ENCODE measurements at places on chromosomes 16 and 17. TPM values are rescaled to one million over a fixed set of nuclear protein-coding genes. Genes with fewer than 3 reads are reported as not detected.

- DNase-seq = no peak
These were observed 53.2 kb downstream of the AKAP1 start for GRCh38 chr17:57138030-57138911.

DNA sequence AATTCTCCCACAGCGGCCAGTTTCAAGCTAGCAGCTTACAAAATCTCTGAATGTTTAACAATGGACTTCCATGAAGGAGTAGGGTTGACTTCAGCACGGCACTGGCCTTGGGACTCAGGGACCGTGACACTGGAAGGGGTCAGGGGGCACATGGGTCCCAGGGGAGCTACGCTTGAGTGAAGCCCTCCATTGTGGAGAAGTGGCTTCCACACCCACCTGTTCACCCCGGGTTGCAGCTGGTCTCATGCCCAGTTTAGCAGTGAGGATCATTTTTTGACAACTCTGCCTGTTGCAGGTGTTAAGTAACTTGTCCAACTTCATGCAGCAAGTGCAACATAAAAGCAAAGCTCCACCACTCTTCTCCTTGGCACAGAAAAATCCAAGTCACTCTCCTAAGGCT, 510.2 kb downstream of the CDH13 start:
- no peak for DNase-seq

GRCh38 chr17:79927136-79927661, 88.0 kb upstream of the CBX4 start:
- DNase-seq = no peak

- no peak for DNase-seq
These were observed 25.8 kb upstream of the HLF start for GRCh38 chr17:55238931-55239297.

- DNase-seq = no peak
These were observed 47.2 kb downstream of the GPR139 start for GRCh38 chr16:20026361-20027072.

- no peak for DNase-seq
These were observed 24.2 kb upstream of the MPRIP start for GRCh38 chr17:17018021-17018441.

DNA sequence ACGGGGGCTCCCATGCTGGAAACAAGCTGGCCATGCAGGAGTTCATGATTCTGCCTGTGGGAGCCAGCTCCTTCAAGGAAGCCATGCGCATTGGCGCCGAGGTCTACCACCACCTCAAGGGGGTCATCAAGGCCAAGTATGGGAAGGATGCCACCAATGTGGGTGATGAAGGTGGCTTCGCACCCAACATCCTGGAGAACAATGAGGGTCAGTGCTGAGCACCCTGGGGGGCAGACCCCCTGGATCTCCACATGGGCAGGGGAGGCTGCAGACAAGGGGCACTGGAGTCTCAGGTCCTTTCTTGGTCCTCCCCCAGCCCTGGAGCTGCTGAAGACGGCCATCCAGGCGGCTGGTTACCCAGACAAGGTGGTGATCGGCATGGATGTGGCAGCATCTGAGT, 4.2 kb downstream of the ENO3 start:
- DNase-seq = no peak

- no peak for DNase-seq
These were observed 180.8 kb downstream of the ENGASE start for GRCh38 chr17:79255456-79255855.

- peak; percentile 67 for DNase-seq
These were observed 3.8 kb upstream of the C1QL1 start for GRCh38 chr17:44971776-44972483.

GRB7 gene
- 3.1 TPM for total RNA-seq

ZNF263 gene
- total RNA-seq = 20.6 TPM

PRR15L gene
- not detected for total RNA-seq

SP2 gene
- total RNA-seq = 16.4 TPM

LRRC45 gene
- 16.7 TPM for total RNA-seq

DNAH9 gene
- total RNA-seq = not detected

KRT23 gene
- total RNA-seq = not detected

CD300LD gene
- not detected for total RNA-seq

CPNE2 gene
- 5.1 TPM for total RNA-seq
